ENCODE measurements at places on chromosomes 2 and 18. TPM values are rescaled to one million over a fixed set of nuclear protein-coding genes. Genes with fewer than 3 reads are reported as not detected.

DNA sequence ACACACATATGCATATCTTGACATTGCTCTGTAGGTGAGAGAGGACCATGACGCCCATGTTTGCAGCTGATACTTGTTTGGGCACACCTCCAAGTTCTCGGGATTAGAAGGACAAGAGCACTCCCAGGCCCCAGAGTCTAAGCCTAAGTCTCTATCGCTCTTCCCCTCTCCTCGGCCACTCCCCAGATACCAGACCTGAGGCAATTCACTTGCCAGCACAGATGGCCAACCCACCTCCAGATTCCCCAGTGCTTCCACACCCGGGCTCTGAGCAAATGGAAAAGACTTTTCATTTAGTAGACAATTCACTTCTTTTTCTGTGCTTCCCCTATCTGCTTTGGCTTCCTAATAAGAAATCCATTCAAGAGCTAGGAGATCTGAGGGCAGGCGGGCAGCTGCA lies 32.9 kb downstream of the EHD3 start:
- H3K27ac ChIP-seq: no peak overlapping the region
- no peaks in the 10 kb centered on the region for H3K27me3 ChIP-seq
- no peak overlapping the region for H3K4me3 ChIP-seq
- no peaks in the 10 kb centered on the region for H3K36me3 ChIP-seq
- H3K4me1 ChIP-seq: no peaks in the 10 kb centered on the region

DNA sequence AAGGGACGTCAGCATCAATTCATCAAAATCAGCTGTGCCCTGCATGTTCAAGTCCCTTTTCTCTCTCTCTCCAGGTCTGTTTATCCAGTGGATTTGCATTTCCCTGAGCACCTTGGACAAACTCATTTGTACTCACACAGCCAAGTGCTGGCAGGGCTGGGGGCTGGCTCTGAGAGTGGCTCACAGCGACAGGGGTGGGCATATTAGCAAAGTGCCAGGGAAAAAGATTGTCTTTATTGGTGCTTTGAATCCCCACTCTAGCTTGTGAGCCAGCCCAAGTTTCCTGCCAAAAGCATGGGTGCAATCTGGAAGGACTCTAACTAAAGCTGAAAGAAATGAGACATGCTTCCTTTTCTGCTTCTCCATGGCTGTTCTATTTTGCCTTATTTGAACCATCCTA lies 56.6 kb downstream of the ACOXL start:
- no peak overlapping the region for H3K4me3 ChIP-seq
- H3K36me3 ChIP-seq: no peaks in the 10 kb centered on the region
- H3K27me3 ChIP-seq: no peaks in the 10 kb centered on the region

DNA sequence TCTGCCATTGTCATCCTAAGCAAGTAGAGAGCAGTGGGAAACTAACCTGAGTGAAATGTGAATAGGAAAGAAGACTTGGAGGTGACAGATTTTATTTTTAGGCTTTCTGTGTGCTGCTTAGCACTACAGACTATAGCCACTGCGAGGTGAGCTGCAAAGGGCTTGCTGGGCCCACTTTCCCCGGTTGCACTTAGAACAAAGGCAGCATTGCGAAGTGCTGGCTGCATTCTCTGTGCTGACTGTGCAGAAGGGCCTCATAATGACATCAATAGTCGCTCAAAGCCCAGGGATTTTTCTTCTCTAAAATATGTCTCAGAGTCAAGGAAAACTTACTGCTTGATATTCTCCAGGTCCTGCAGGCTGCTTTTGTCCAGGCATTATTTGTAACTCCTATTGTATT lies 592.1 kb downstream of the TDRD15 start:
- no peak overlapping the region for H3K27ac ChIP-seq
- H3K4me3 ChIP-seq: no peak overlapping the region
- no peaks in the 10 kb centered on the region for H3K36me3 ChIP-seq

DNA sequence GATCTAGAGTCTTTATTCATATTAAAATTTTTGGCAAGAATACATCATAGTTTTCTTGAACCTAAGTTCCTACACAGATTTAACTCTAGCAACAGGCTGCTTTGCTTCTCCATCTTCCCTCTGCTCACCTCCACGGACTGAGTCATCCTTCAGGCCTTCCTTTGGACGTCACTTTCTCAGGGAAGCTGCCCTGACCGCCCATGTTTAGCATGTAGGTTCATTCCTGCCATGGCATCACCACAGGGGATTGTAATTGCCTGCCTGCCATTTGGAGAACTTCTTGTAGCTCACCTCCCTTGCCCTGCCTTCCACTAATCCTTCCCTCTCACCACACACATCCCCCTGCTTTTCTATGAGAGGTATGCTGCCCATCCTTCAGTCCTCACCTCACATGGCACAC lies 43.9 kb upstream of the B3GNT2 start:
- H3K36me3 ChIP-seq: no peaks in the 10 kb centered on the region
- no peak overlapping the region for H3K27ac ChIP-seq
- H3K4me1 ChIP-seq: no peaks in the 10 kb centered on the region

GRCh38 chr2:5360081-5360480 lies 332.1 kb upstream of the SOX11 start:
- H3K4me3 ChIP-seq: no peak overlapping the region
- no peaks in the 10 kb centered on the region for H3K27me3 ChIP-seq
- H3K4me1 ChIP-seq: no peaks in the 10 kb centered on the region
- no peaks in the 10 kb centered on the region for H3K36me3 ChIP-seq
- H3K27ac ChIP-seq: no peak overlapping the region
- no peak for DNase-seq

GRCh38 chr2:33529771-33530481 lies 53.5 kb downstream of the RASGRP3 start:
- H3K4me3 ChIP-seq: no peak overlapping the region
- H3K4me1 ChIP-seq: no peaks in the 10 kb centered on the region
- H3K27ac ChIP-seq: no peak overlapping the region
- no peaks in the 10 kb centered on the region for H3K27me3 ChIP-seq
- no peak for DNase-seq

DNA sequence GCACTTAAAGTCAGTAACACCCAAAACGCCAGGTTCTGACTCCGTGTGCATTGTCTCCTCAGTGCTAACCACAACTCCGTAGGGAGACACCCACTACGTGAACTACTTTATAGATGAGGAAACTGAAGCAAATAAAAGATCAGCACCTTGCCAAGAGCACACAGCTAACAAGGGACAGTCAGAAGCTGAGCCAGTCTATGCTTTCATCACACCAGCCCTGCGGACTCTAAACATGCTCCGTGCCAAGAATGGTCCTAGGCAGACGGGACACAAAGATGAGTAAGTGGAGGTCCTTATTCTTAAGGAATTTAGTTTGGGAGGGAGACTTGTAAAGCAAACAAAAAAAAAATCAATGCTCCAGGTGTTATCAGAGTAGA lies 9.6 kb downstream of the MBOAT2 start:
- H3K4me3 ChIP-seq: no peak overlapping the region
- no peaks in the 10 kb centered on the region for H3K36me3 ChIP-seq
- DNase-seq: no peak
- H3K27me3 ChIP-seq: no peaks in the 10 kb centered on the region

GRCh38 chr2:240974771-240975572 lies 23.4 kb upstream of the SNED1 start:
- no peak for DNase-seq
- H3K27me3 ChIP-seq: no peaks in the 10 kb centered on the region
- H3K27ac ChIP-seq: no peak overlapping the region
- H3K36me3 ChIP-seq: no peaks in the 10 kb centered on the region
- H3K4me1 ChIP-seq: peaks cover 11% of the 10 kb centered on the region
- H3K4me3 ChIP-seq: no peak overlapping the region

DNA sequence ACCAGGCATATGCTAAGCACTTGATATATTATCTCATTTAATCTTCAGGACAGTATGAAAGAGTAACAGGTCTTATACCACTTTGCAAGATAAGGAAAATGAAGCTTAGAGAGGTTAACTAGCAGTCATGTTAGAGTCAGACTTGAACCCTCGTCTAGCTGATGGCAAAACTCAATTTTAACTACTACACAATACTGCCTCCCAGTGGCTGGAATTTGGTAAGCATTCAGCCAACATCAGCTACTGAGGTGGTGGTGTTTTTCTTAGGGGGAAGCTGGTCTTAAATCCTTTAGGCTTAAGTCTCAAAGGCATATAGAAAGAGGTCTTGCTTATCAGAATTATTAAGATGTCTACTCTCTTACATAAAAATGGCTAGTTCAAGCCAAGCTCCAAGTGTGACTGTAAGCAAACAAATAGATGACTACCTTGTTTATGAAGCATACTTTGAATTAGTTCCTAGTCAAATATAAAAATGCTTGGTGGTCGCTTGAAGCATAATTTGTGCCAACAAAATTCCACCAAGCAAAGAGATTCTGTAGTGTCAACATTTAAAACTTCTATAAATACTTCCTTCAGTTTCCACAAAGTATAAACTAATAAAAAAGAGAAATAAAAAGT lies 325.4 kb upstream of the FIGN start:
- no peaks in the 10 kb centered on the region for H3K4me1 ChIP-seq
- no peak overlapping the region for H3K27ac ChIP-seq
- no peaks in the 10 kb centered on the region for H3K27me3 ChIP-seq
- DNase-seq: peak; percentile 28

GRCh38 chr2:1607971-1608688 lies 136.2 kb downstream of the PXDN start:
- H3K4me1 ChIP-seq: no peaks in the 10 kb centered on the region
- peaks cover 17% of the 10 kb centered on the region for H3K27me3 ChIP-seq
- no peaks in the 10 kb centered on the region for H3K36me3 ChIP-seq
- no peak overlapping the region for H3K4me3 ChIP-seq
- no peak for DNase-seq

DNA sequence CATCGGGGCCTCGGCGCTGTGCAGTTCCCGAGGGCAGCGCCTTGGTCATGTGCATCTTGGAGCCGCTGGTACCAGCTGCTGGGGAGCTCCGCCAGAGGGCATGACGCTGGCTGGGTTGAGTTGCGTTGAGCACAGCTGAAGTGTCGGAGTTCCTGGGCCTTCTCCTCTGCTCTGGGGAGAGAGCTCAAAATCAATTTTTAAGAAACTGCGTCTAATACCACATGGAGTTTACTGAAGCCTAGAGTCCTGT lies 48.7 kb downstream of the GREB1 start:
- peaks cover 11% of the 10 kb centered on the region for H3K4me1 ChIP-seq
- H3K36me3 ChIP-seq: no peaks in the 10 kb centered on the region
- no peak overlapping the region for H3K4me3 ChIP-seq

GRCh38 chr18:56186319-56186718 lies 452.1 kb downstream of the TXNL1 start:
- H3K27ac ChIP-seq: no peak overlapping the region
- no peaks in the 10 kb centered on the region for H3K36me3 ChIP-seq
- no peak for DNase-seq
- no peak overlapping the region for H3K4me3 ChIP-seq
- H3K27me3 ChIP-seq: no peaks in the 10 kb centered on the region

- no peak overlapping the region for H3K27ac ChIP-seq
- no peak for DNase-seq
- no peaks in the 10 kb centered on the region for H3K27me3 ChIP-seq
- no peaks in the 10 kb centered on the region for H3K4me1 ChIP-seq
Measured at GRCh38 chr2:233499928-233500327, 66.7 kb downstream of the USP40 start.

DNA sequence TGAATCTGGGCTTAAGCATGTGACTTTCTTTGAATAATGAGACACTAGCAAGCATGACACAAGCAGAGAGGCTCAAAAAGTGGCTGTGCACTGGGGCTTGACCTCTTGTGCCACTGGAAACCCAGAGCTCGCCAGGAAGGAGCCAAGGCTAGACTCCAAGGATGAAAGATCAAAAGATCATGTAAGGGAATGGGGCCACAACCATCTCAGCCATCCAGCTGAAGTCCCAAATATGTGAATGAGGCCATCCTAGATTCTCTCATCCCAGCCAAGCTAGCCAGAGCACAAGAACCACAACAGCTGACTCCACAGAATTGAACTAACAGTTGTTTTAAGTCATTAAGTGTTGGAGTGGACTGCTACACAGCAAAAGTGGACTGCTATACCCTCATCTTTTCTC lies 288.1 kb downstream of the CCDC178 start:
- no peaks in the 10 kb centered on the region for H3K27me3 ChIP-seq
- H3K27ac ChIP-seq: no peak overlapping the region
- DNase-seq: no peak
- no peak overlapping the region for H3K4me3 ChIP-seq
- no peaks in the 10 kb centered on the region for H3K36me3 ChIP-seq

DNA sequence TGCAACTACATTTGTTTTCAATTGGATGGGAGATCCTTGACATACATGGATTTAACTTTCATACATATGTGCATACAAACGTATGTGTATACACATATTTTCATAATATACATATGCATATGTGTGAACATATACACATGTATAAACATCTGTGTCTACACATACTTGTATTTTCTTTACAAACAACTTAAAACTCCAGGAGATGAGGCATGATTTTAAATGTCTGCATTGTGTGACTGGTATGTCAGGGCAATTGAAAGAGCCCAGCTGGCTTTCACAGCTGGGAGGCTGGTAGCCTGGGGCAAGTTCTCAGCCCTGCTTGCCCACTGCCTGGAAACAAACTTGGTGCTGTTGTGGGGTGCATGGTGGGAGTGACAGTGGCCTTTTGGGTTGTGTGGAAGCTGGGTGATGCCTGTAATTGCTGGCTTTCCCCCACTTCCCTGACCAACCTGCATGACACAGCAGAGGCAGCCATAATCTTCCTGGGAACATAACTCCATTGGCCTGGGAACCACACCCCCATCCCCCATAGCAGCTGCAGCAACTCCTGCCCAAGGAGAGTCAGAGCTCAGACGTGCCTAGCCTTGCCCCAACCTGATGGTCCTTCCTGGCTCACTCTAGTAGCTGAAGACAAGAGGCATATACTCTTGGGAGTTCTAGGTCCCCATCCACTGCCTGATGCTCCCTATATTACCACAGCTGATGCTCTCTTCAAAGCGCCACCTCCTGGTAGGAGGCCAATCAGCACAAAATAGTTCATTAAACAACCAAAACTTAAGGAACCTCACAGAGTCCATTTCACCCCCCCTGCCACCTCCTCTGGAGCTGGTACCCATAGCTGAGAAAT lies 158.3 kb downstream of the CERS6 start:
- H3K4me1 ChIP-seq: no peaks in the 10 kb centered on the region
- no peaks in the 10 kb centered on the region for H3K27me3 ChIP-seq
- no peak for DNase-seq
- no peak overlapping the region for H3K27ac ChIP-seq

- H3K4me1 ChIP-seq: no peaks in the 10 kb centered on the region
- no peaks in the 10 kb centered on the region for H3K27me3 ChIP-seq
- H3K36me3 ChIP-seq: peaks cover 7% of the 10 kb centered on the region
- no peak overlapping the region for H3K4me3 ChIP-seq
- H3K27ac ChIP-seq: no peak overlapping the region
Measured at GRCh38 chr2:238019962-238020361, 40.8 kb upstream of the SCLY start.

Gene PSMA8
- not detected for total RNA-seq

Gene SKOR2
- total RNA-seq: not detected

Gene LGALSL
- total RNA-seq: 5.8 TPM

Gene RBKS
- total RNA-seq: 2.9 TPM

Gene CASP8
- total RNA-seq: 10.1 TPM

Gene PHLPP1
- total RNA-seq: 19.3 TPM

Gene CHRND
- total RNA-seq: not detected

Measured in stomach (tissue), 19 donors.